ENCODE measurements at places on chromosomes 5 and 9.

DNA sequence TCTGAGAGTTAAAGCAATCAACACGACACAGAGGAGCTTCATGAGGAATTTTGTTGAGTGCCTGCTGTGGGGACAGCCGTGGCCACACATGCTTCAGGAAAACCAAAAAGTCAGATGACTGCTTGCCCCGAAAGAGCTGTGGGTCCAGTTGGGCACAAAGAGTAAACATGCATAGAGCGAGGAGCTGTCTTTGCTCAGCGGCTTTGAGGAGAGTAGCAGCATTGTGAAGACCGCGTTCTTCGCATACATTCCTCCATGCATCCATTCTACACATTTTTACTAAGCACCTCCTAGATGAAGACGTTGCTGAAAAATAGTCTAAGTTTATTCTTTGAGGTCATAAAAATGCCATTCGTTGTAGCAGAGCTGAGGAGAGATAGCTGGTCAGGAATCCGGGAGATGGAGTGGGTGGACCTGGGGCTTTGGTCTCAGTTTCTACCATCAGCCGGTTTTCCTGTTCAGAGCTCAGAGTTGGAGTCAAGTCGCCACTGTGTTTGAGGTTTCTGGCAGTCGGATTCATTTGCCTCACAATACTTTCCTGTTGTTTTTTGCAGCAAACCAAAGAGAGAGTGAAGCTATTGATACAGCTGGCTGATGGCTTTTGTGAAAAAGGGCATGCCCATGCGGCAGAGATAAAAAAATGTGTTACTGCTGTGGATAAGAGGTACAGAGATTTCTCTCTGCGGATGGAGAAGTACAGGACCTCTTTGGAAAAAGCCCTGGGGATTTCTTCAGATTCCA is 194.5 kb upstream of the OTULINL start:
- DNase-seq: no peak

DNA sequence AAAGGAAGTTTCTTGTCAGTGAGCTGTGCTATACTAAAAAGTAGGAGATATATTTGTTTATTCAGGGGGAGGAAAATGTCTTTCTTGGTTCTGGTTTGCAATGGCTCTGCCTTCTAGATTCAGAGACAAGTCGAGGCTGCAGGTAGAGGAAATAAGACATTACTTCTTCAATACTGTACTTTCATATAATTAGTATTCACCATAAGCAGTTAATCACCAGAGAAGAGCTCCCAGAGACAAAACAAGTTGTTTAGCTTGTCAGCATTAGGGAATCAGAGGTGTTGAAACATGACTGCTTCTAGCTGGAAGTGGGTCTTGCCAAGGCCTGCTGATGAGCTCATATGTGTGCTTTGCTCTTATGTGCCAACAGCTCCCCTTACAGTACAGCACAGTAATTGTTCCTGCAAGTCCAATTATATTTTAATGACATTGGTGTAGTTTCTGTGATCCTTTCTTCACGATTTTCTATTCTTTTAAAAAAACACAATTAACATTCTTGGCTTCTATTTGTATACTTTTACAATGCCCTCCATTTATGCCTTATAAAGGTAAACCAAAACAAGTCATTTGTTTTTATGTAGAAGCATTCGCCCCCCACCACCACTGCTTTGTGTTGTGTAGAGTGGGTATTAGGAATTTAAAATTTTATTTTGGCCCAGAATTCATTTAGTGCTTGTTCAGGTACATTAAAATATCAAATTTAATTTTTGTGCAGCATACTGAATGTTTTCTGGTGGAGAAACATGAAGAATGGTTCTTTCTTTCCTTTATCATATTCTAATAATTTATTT is 112.2 kb downstream of the RPS23 start:
- DNase-seq: peak; percentile 90

DNA sequence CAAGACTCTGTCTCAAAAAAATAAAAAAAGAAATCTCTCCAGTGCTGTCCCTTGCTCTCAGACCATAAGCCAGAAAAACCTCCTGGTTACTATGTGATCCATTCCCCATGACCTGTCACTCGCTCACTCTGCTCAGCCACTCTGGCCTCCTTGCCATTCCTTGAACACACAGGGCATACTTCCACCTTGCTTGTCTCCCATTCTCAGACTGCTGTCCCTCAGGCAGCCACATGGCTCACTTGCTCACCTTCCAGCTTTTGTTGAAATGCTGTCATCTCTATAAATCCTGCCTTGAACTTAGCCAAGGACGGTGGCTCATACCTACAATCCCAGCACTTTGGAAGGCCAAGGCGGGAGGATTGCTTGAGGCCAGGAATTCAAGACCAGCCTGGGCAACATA is 82.9 kb downstream of the UGCG start:
- no peak for DNase-seq

DNA sequence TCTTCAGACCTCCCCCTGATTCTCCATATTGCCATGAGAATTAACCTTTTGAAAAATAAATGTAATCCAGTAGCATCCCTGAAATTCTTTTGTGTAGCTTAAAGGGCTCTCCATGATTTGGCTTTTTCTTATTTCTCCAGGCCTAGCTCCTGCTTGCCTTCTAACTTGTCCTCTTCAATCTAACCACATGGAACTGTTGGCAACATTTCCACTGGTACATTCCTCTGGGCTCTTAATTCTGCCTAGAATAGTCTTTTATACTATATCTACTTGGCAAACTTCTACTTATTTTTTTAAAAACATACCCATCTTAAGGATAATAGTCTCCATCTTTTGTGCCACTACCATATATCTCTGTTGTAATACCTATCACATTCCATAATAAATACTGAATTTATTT is 54.1 kb downstream of the GNG10 start:
- DNase-seq: no peak

DNA sequence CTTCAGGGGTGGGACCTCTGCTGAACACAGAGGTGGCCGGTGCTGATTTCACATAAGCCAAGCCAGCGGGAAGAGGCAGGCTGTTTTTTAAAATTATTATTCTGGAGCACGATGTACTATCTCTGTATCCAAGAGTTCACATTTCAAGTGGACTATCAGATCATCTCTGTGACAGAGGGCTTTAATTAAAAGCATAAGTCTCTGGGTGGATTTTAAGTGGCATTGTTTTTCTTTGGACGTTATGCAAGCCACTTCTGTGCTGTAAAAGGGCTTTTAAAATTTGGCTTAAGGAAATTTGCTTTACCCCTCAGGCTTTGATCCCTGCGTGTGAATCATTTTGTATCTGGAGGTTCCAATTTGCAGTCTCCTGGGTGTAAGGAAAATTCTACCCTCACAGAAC is 124.7 kb downstream of the PALM2AKAP2 start:
- no peak for DNase-seq

GRCh38 chr9:15305470-15305869 is 1.5 kb downstream of the TTC39B start:
- no peak for DNase-seq

DNA sequence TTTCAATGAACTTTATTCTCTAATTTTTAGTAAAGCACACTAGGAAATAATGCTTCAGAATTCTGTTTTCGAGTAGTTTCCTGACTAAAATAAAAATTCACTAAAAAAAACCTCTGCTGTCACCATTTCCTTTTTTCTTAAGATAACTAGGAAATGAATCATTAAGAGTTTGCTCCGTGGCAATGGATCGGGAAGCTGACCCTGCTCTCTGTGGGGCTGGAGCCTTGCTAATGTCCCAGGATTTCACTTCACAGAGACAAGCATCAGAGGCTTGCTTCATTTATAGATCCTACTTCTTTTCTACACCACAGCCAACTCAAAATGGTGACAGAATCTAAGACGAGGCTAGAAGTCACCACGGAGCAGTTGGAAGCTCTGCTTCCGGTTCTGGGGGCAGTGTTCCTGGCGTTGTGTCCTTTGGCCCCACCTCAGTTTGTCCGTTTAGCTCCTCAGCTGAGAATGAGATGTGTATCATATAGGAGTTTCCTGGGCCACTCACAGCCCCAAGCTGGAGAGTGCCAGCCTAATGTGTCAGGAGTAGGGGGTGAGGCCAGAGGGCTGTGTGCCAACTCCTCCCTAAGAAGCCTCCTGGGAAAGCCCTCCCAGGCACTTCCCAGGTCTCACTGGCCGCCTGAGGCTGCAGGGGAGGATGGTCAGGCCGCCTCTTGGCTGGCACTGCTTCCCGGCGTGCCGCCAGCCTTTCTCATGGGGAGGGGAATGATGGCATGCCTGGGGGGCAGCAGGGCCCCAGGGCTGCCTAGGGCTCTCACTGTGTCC is 19.6 kb downstream of the TENT4A start:
- peak; percentile 66 for DNase-seq

Measured in fibroblast of skin of right quadriceps (primary cell).